ENCODE measurements at places on chromosomes 7 and 10. TPM values are rescaled to one million over a fixed set of nuclear protein-coding genes. Genes with fewer than 3 reads are reported as not detected.

SH2D4B gene
- 0.30 TPM for total RNA-seq

DNA sequence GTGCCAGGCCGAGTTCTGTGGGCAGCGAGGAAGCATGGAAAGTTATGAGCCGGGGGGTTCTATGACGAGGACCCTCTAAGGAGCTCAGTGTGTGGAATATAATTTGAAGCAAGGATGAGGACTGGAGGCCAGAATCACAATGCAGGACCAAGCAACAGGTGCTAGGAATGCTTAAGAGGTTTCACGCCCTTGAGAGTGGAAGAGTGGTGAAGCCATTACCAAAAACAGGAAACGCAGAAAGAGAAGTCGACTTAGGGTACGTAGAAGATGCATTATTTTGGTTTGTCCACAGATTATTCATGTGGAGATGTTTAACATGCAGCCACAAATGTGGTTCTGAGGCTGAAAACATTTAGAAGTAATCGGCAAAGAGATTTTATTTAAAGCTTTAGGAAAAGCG, 78.7 kb downstream of the PIP4K2A start:
- H3K27ac ChIP-seq, result peak overlapping the region; percentile 99
- H3K4me3 ChIP-seq, result no peak overlapping the region
- DNase-seq, result no peak
- peaks cover 2% of the 10 kb centered on the region for H3K36me3 ChIP-seq
- H3K27me3 ChIP-seq, result no peaks in the 10 kb centered on the region
- peaks cover 59% of the 10 kb centered on the region for H3K4me1 ChIP-seq

DNA sequence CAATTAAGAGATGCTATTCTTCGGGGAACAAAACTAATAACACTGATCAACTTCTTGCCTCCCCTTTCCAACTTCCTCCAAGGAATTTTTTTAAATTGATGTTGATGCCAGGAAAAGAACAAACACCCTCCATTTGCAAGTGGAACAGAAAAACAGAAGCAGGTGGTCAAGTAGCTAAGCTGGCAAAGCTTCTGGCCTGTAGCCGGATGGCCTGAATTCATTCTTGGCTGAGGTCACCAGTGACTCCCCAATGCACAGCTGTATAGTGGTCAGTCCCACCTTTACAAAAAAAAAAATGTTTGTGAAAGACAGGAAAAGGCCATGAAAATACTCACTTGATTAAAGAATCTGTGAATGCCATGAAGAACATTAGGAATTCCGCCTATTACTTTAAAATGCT, 39.1 kb downstream of the DOCK4 start:
- H3K4me3 ChIP-seq, result no peak overlapping the region
- no peaks in the 10 kb centered on the region for H3K4me1 ChIP-seq

DNA sequence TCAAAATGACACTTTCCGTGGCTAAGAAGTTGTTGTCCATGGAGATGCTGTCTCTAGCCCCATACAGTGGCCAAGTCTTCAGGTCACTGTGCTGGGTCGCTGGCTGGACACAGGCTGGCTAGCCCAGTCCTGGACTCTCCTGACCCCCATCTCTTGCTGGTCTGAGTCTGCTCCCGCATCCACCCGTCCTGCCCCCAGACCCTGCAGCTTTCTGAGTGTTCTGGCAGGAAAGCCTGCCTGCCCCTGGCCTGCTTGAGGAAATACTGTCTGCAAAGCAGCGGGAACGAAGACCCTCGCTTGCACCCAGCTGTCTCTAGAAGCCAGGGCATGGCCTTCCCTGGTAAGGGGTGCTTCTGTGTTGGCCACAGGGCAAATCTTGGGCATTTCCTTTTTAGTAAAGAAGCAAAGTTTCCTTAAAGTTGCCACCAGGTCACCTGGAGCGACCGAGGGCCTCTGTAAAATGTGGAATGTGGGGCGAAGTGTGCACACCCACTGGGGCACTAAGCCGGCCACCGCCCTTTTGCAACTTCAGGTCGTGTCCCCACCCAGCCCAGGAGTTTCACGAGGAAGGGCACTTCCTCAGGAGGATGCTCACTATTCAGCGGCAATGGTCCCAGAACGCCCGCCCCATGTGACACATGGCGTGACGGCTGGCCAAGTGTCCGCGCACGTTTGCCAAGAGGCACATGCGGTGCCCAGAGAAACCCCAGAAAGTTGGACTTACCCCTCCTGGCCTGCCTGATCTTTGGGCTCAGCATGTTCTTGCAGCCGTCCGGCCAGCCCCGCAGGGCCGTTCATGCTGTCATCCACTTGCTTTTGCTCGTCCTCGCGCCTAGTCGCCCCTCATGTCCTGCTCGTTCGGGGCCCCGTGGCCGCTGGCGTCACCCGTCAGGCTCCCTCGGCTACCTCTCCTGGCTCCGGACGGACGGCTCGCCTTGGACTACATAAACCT, 558 bp downstream of the ARHGAP22 start:
- no peak overlapping the region for H3K4me3 ChIP-seq
- DNase-seq, result no peak
- H3K27me3 ChIP-seq, result peaks cover 48% of the 10 kb centered on the region

DNA sequence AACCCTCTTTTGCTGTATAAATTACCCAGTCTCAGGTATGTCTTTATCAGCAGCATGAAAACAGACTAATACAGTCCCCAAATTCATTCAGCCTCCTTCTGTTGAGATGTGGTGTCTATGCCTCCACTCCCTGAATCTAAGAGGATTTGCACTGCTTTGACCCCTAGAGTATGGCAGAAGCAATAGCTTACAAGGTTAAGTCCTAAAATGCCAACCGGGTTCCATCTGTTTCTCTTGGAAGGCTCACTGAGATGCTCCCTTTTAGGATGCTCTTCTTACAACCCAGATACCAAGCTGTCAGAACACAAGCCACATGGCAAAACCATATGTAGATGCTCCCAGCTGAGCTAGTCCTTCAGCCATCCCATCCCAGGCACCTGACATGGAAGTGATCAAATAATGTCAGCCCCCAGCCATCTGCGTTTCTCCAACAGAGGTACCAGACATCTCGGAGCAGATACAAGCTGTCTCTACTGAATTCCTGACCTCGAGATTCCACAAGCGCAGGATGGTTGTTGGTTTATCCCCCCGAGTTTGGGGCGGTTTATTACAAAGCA, 20.2 kb downstream of the CALN1 start:
- DNase-seq, result no peak
- H3K27ac ChIP-seq, result no peak overlapping the region
- no peaks in the 10 kb centered on the region for H3K4me1 ChIP-seq
- H3K36me3 ChIP-seq, result no peaks in the 10 kb centered on the region
- no peak overlapping the region for H3K4me3 ChIP-seq
- no peaks in the 10 kb centered on the region for H3K27me3 ChIP-seq

DNA sequence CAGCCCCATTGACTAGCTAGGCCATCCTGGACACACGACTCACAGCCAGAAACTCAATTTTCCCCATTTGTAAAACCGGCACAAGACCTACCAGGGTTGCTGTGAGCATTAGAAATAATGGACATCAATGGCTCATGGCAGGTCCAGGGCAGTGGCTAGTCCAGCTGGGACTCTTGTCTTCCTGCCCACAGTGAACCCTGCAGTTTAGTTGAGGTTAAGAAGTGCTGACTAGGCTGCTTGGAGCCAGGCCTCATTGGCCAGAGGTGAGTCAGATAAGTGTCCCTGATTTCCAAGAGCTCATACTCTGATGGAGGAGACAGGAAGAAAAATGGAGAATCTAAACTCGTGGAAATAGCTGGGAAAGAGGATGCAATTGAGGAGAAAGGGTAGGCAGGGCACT, 123.4 kb upstream of the ZNF92 start:
- no peak overlapping the region for H3K27ac ChIP-seq
- peak overlapping the region; percentile 93 for H3K4me3 ChIP-seq
- H3K27me3 ChIP-seq, result peaks cover 4% of the 10 kb centered on the region
- H3K36me3 ChIP-seq, result peaks cover 2% of the 10 kb centered on the region
- peaks cover 20% of the 10 kb centered on the region for H3K4me1 ChIP-seq
- no peak for DNase-seq

DNA sequence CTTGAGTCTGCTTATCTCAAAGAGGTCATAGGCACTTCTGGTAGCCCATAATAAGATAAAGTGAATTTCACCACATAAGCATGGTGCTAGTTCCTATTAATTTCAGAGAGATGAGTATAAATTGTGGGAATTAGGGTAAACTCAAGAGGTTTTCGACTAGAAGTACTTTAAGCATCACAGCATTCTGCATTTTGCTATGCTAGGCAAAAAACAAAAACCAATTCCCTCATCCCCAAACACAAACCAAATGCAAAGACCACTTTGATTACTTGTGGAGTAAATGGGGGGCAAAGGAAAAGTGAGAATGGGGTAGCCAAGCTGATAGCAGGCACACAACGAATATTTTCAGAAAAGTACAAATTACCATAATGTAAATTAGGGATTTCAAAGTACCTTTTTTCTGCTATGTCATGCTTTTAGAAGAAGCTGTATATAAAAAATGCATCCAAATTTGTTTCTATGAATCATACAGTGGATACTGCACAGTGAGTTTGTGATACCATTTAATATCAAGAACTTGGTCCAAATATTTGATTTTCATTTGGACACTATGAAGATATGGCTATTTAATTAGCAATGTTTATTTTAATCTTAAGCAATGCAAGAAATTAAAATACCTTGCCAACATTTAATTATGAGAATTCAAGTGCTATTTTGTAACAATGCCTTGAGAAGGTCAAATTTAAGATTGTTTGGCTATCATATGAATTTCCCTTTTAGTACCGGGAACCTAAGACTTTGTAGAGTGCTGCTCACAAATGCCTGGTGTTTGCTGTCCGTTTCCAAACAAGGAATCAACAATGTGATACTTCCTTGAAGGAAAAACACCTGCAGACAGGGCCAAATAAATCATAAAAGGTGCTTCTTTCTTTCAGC, 455.5 kb downstream of the PHTF2 start:
- H3K27me3 ChIP-seq, result no peaks in the 10 kb centered on the region

IDI2 gene
- total RNA-seq, result not detected

NAMPT gene
- 278 TPM for total RNA-seq

TSPAN15 gene
- total RNA-seq, result 20.3 TPM

DNA sequence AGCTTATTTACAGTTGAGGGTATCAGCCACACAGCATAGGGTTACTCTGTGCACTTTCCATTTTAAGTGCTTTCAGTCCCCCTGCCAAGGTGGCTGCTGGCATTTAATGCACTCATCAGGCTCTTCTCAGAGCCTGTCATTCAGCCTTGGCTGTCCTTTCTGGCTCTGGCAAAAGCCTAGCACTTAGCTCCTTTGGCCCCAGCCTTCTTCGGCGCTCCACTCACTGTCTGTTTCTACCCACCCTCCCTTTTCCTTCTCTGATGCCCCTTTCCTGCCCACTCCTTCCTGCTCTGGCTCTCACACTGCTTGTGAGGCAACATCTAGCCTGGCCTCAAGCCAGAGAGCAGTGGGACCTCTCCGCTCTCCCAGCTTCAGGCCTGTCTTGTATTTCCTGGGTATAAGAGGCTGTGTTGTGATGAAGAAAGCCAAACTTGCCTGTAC, 60.2 kb downstream of the WIPF3 start:
- peaks cover 40% of the 10 kb centered on the region for H3K27me3 ChIP-seq
- DNase-seq, result no peak
- no peak overlapping the region for H3K27ac ChIP-seq
- peaks cover 2% of the 10 kb centered on the region for H3K36me3 ChIP-seq

- DNase-seq, result no peak
- no peak overlapping the region for H3K4me3 ChIP-seq
- no peaks in the 10 kb centered on the region for H3K27me3 ChIP-seq
- no peak overlapping the region for H3K27ac ChIP-seq
- no peaks in the 10 kb centered on the region for H3K36me3 ChIP-seq
Observed at GRCh38 chr10:98758463-98758862, 311.7 kb upstream of the HPS1 start.

DNA sequence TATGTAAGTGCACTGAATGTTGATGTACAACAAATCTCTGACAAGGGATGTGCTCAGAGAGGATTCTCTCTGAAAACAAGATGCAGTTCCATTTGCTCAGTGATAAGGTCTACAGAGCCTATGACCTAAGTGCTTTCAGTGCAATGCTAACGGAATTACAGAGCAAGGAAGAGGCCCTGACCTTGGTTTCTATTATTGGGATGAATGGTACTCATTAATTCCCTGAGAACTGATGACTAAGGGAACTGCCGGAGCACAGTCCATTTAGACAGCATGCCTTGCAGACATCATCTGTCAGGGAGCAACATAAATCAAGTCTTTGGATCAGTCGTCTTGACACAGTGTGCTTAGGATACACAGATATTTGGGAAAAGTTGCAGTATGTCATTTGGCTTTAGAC, 340.8 kb downstream of the PHTF2 start:
- no peaks in the 10 kb centered on the region for H3K36me3 ChIP-seq
- no peak overlapping the region for H3K27ac ChIP-seq
- no peak for DNase-seq
- no peak overlapping the region for H3K4me3 ChIP-seq
- no peaks in the 10 kb centered on the region for H3K4me1 ChIP-seq

DNA sequence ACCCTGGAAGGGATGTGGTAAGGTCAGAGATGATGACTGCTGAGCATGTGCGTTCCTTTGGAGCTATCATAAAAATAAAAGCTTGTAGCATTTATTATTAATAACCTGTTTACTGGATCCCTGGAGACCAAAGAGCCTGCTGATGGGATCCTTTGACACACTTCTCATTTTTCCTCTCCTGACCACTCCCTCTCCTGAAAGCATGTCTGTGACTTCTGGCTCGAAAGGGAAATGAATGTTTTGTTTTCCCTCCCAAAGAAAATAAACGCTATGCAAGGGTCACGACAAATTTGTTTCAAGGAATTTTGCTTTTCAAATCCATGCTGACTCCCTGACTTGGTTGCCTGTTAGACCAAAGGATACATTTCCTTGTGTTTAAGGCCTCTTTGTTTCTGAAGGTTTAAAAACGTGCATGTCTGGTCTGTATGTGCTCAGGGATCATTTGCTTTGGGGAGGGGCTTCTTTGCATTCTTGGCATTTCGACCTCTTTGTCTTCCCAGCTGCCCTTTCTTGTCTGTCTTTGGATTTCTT, 185.1 kb upstream of the AGK start:
- H3K4me3 ChIP-seq, result no peak overlapping the region
- H3K27ac ChIP-seq, result no peak overlapping the region
- H3K27me3 ChIP-seq, result peaks cover 18% of the 10 kb centered on the region
- no peak for DNase-seq

GRCh38 chr10:35353805-35354204, 17.5 kb downstream of the CCNY start:
- DNase-seq, result no peak
- no peaks in the 10 kb centered on the region for H3K36me3 ChIP-seq
- no peaks in the 10 kb centered on the region for H3K27me3 ChIP-seq
- H3K4me1 ChIP-seq, result peaks cover 73% of the 10 kb centered on the region

NPY4R gene
- total RNA-seq, result not detected

ADARB2 gene
- total RNA-seq, result 0.18 TPM

- H3K27me3 ChIP-seq, result peaks cover 27% of the 10 kb centered on the region
- H3K27ac ChIP-seq, result no peak overlapping the region
- no peak for DNase-seq
- H3K4me3 ChIP-seq, result no peak overlapping the region
- H3K4me1 ChIP-seq, result no peaks in the 10 kb centered on the region
- H3K36me3 ChIP-seq, result no peaks in the 10 kb centered on the region
Observed at GRCh38 chr10:27911011-27911410, 87.9 kb downstream of the ODAD2 start.

GRCh38 chr10:114593816-114594468, 64.1 kb downstream of the ABLIM1 start:
- H3K4me1 ChIP-seq, result no peaks in the 10 kb centered on the region
- H3K27ac ChIP-seq, result no peak overlapping the region
- no peak for DNase-seq
- peaks cover 8% of the 10 kb centered on the region for H3K36me3 ChIP-seq
- no peak overlapping the region for H3K4me3 ChIP-seq

GRCh38 chr10:15433850-15434537, 62.9 kb upstream of the FAM171A1 start:
- peaks cover 34% of the 10 kb centered on the region for H3K27me3 ChIP-seq
- peaks cover 6% of the 10 kb centered on the region for H3K36me3 ChIP-seq
- peak overlapping the region; percentile 11 for H3K27ac ChIP-seq
- H3K4me1 ChIP-seq, result peaks cover 9% of the 10 kb centered on the region
- H3K4me3 ChIP-seq, result peak overlapping the region; percentile 91
- DNase-seq, result no peak

Data from T-helper 17 cell (primary cell).